ENCODE measurements at places on chromosomes 1 and 21.

GRCh38 chr1:54405898-54406293 lies 298 bp downstream of the SSBP3 start:
- DNase-seq: no peak

- peak; percentile 86 for DNase-seq
Measured at GRCh38 chr21:34129039-34129891, 55.9 kb downstream of the MRPS6 start.

DNA sequence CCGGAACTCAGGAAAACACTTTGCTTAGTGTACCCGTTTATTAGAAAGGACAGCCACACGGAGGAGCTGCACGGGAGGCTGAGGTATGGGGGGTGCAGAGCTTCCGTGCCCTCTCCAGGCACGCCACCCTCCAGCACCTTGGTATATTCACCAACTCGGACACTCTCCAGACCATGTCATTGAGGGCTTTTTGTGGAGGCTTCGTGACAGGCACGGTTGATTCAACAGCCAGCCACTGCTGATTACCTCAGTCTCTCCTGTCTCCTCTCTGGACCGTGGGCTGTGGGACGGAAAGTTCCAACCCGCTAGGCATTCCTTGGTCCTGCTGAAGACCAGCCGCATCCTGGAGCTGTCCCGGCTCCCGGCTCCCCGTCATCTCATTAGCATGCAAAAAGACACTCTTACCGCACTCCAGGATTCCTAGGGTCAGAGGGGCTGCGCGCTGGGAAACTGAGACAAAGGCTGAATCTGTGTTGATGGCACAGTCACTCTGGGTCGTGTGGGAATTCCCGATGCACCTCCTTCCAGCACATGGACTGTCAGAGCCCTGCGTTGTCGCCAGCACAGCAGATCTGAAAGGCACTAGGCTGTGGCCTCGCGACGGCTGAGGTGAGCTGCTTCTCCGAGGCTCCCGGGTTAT lies 65.6 kb downstream of the PRKCZ start:
- no peak for DNase-seq

DNA sequence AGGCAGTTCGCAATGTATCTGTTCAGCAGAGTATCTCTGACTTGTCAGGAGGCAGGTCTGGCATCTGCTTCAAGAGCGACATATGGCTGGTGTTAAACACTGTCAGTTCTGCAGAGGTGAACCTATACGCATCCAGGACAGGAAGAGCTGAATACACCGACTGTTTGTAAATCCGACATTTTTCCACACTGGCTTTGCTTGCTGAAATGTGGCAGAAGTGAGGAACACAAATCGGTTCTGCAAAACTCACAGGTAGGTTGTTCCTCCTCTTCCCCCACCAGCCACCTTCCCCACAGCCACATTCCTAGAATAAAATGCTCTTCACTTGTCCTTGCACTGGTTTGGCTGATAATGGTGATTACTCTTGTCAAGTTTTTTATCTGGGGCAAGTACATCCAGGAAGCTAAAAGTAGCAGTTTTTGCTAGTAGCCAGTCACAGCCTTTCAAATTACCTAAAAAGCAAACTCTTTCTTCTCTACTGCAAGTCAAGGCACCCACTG lies 289.2 kb downstream of the GRIK1 start:
- no peak for DNase-seq

DNA sequence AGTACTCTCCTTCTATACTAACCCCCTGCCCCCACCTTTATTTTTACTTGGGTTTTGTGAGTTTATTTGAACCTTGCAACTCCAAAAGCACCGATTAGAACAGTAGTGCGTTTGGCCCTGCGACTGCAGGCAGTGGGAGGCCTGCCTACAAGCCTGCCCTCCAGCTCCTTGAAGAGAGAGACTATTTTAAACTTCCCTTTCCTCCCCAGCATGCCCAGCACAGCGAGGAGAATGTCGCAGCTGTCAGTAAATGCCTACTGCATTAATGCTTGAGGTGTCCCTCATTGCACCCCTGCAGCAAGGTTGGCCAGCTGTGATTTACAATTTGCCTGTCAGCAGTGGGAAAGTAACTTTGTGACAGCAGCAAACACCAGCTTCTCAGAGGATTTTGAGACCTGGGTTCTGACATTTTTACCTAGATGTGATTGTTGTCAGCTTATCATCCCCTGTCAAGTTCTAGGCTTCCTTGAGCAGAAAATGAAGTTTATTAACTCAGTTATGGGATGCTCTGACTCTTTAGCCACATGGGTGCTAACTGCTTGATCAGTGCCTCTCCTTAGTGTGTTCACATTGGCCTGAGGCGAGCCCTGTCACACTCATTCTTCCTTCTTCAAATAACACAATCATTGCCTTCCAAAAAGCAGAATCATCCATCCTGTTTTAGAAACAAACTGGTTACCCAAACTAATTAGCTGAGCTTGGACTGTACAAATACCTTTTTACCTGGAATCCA lies 170.6 kb downstream of the PDE4B start:
- no peak for DNase-seq

All from HFFc6 (cell line).